ENCODE measurements at places on chromosomes 6 and 20. TPM values are rescaled to one million over a fixed set of nuclear protein-coding genes. Genes with fewer than 3 reads are reported as not detected.

Gene KHDRBS2
- total RNA-seq, result 0.71 TPM

Gene DEFB124
- total RNA-seq, result 0.62 TPM

Gene SSR1
- total RNA-seq, result 75.9 TPM

Gene ASIP
- total RNA-seq, result 0.27 TPM

Gene RUNX2
- 0.49 TPM for total RNA-seq

Gene CDH26
- total RNA-seq, result 0.40 TPM

Gene KIF25
- total RNA-seq, result 1.8 TPM

Gene CPXM1
- total RNA-seq, result 41.5 TPM

All from muscle of leg (tissue), 16 donors.